Mesendoderm (in vitro differentiated cells): ENCODE measurements at places on chromosomes 6 and 20.

DNA sequence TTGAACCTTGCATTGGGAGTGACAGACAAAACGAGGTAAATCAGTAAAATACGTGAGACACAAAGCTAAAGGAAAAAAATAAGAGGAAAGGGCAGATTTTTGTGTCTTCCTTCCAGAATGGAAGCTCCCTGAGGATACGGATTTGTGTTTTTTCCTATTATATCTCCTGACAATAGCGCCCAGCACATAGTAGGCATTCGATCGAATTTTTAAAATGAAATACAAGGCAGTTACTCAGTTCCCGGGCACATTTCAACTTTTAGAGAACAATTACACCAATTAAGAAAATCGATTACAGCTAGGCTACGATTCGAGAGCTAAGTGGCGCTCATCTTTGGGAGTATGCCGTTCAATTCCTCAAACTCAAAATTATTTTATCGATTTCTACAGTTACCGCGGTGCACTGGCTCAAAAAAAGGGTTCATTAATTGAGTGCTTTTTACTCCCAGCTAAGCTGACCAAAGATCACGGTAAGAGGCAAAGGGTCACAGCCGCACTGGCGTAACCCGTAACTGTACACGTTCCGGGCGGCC, 443 bp downstream of the RMND1 start:
- no peak for DNase-seq

GRCh38 chr6:390914-391558, 516 bp upstream of the IRF4 start:
- DNase-seq = peak; percentile 68

GRCh38 chr6:70298068-70298467, 4.8 kb downstream of the COL9A1 start:
- DNase-seq = no peak

DNA sequence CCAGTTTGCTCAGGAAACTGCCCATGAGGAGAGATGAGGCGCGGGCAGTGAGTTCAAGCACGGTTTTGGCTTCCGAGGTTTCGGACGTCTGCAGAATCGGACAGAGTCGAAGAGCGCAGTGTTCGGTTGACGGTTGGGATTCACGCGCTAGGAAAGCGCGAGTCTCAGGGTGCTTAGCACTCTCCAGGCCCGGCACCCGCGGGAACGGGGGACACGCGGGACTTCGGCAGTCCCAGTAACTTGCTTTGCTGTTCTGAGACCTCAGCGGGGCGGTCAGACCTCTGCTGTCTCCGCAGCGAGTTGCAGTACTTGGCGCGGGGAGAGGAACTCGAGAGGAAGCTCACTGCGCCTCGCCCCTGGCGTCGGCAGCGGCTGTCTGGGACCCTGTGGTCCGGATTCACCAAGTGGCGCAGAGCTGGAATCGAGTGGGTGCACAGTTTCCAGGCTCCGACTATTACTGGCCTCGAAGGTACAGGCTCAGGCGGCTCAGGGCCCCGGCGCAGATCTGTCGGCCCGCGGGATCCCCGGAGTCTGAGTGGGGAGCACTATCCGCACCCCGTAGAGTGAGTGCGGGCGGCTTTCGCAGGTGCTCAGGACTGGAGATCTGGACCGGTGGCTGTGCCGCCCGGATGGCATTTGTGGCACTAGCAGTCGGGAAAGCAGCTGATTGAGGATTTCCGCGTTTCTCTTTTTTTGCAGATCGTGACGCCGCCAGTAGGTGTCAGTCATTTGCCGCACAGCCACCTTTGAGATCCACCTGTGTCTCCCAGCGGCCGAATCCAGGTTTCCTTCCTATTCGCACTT, at the start of gene POM121L2:
Gene POM121L2 (minus strand): TSS at position 128 of the 804 bp plus-strand sequence. CDS start 103 bp downstream, at position 25.
- DNase-seq = peak; percentile 92

GRCh38 chr6:5036269-5036668, 32.4 kb upstream of the RPP40 start:
- peak; percentile 95 for DNase-seq

DNA sequence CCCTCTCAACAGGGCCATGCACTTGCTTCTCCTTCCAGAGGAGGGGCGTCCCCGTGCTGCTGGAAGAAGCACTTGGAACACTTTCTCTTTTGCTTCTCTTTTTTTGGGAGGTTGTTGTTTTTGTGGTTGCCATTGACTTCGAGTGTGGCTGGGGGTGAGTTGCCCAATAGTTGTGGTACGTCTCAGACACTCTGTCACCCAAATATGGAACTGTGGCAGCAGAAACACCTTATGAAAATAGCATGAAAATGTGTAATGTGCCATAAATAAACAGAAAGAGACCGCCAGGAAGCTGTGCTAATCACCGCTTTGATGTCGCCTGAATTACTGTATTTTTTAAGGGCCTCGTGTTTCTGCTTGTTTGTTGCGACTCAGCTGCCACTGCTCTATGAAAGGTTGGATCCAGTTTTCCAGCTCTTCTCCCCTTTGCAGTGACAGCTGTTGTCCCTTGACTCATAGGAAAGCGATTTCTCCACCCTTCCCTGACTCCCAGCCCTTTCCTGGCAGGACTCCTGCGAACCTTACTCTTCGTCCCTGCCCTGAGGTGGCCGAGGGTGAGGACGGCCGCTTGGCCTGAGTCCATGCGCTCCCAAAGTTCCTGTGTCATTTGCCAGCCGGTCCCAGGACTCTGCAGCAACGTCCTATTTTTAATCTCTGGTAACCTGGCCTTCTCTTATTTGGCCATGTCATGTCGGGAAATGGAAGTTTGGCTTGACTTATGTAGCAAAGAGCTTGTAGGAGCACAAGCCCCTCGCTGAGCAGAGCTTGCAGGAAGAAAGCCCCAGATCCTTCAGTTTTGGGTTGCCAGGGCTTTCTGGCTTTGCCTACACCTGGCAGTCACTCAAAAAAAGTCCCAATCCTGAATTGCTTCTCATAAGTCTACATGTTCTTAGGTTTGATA, 694.6 kb downstream of the QKI start:
- DNase-seq = no peak

DNA sequence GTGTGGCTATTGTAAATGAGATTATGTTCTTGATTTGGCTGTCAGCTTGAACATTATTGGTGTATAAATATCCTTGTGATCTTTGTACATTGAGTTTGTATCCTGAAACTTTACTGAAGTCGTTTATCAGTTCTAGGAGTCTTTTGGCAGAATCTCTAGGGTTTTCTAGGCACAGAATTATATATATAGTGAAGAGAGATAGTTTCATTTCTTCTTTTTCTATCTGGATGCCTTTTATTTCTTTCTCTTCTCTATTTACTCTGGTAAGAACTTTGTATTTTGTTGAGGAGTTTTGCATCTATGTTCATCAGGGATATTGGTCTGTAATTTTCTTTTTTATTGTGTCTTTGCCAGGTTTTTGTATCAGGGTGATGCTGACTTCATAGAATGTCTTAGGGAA, 589.2 kb upstream of the MAN1A1 start:
- DNase-seq = no peak

DNA sequence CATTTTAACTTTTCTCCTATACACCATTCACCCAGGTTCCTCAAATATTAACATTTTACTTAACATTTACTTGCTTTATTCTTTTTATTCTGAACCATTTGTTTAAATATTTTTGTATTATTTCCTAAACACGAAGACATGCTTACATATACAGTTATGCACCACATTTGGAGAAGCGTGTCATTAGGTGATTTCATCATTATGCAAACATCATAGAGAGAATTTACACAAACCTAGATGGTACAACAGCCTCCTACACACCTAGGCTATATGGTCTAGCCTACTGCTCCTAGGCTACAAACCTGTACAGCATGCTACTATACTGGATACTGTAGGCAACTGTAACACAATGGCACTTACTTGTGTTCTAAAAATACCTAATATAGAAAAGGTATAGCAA, 6.6 kb downstream of the TDP2 start:
- DNase-seq = no peak

- no peak for DNase-seq
Measured at GRCh38 chr20:32368323-32368722, 10.2 kb downstream of the ASXL1 start.

DNA sequence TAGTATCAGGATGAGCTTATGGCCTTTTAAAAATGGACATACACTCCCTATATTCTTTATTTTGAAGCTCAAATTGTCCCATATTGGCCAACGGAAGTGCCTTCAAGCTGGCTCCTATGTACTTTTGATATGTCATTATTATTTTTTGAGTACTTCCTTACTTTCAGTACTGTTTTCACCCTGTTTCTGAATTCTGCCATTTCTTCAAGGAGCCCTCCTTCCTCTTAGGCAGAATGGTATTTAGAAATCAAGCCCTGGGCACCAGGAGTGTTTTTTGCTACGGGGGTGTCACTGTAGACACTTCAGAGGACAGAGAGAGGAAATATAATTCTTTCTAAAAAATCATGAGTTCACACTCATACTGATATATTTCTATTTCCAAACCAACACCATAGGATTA, 5.5 kb upstream of the MYLK4 start:
- no peak for DNase-seq

DNA sequence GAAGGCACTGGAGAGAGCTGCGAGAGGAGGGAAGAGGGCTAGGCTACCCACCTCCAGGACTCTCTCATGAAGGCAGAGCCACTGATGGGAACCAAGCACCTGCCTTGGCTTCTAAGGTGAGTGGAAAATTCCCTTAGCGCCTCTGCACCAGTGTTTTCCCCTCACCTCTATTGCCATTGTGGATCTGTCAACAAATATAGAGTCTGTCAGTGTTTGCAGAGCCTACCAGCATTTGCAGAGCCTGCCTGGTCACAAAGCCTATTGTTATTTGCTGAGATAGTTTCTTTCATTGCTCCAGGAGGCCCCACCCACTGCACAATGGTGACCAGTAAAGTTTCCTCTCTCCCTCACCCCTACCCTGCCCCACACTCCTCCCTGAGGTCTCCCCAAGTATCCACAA, 141.9 kb downstream of the MRPL14 start:
- DNase-seq = no peak

DNA sequence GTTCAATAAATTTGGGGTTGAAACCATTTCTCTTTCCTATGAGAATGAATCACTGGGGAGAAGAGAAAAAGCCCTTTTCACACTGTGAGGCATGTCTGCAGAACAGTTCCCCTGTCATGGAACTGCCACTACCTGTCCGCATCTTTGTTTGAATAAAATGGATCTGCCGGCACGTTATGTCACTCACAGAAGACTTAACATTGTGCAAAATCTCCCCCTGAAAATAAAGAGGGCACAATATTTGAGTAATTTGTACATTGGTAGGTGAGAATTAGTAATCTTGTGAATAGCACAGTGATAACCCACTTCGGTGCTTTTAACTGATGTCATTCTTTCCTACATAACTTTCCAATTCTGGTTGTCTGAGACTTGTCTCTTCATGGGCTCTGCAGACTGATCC, 804.0 kb downstream of the C6orf118 start:
- no peak for DNase-seq

GRCh38 chr6:31568537-31568961, 3.5 kb upstream of the LTA start:
- DNase-seq = no peak

- no peak for DNase-seq
Measured at GRCh38 chr20:58160451-58161061, 67.9 kb downstream of the ANKRD60 start.

GRCh38 chr6:131861381-131861780, 53.6 kb downstream of the ENPP1 start:
- no peak for DNase-seq

- DNase-seq = peak; percentile 79
Measured at GRCh38 chr6:83592770-83593394, 80.5 kb downstream of the PRSS35 start.

GRCh38 chr20:24149881-24150307, 161.3 kb upstream of the GGTLC1 start:
- peak; percentile 53 for DNase-seq

DNA sequence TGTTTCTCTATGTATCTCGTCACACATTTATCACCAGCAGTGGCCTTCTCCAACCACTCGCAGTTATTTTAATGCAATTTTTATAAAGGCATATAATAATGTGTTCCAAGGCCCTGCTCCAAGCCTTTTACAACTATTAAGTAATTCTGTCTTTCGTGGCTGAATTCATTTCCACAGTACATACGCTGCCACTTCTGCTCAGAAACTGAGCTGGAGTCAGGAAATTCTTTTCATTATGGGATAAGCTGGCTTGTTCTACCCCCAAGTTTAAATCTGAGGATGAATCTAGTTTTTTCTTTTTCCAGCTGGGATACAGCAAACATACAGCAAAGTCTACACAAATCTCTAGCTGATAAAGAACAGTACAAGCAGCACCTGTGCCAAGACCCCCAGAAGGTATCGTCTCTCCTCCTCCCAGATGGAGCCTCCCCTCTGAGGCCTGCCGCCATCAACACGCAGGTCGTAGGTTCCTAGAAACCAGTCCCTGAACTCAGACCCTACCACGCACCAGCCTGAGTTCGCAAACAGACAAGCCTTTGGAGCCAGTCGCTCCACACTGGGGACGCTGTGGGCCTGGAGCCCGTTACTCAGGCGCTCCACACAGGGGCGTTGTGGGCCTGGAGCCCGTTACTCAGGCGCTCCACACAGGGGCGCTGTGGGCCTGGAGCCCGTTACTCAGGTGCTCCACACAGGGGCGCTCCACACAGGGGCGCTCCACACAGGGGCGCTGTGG, 263.5 kb downstream of the THBS2 start:
- no peak for DNase-seq

DNA sequence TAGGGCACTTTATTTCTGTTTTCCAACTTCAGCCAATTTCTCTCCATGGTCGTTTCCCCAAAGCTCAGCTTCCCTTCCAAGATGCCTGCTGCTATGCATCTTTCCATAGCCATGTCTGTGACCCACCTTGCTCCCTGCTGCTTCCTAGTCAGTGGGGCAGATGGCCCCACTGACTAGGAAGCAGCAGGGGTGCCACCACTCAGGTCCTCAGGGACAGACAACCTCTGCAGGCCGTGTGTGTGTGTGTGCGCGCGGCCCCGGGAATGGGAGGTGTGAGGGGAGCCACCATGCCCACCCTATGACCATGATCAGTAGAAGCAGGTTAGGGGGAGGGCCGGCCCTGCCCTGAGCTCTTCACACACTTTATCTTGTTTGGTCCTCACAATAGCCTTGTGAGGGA, 2.7 kb upstream of the IP6K3 start:
- DNase-seq = no peak

DNA sequence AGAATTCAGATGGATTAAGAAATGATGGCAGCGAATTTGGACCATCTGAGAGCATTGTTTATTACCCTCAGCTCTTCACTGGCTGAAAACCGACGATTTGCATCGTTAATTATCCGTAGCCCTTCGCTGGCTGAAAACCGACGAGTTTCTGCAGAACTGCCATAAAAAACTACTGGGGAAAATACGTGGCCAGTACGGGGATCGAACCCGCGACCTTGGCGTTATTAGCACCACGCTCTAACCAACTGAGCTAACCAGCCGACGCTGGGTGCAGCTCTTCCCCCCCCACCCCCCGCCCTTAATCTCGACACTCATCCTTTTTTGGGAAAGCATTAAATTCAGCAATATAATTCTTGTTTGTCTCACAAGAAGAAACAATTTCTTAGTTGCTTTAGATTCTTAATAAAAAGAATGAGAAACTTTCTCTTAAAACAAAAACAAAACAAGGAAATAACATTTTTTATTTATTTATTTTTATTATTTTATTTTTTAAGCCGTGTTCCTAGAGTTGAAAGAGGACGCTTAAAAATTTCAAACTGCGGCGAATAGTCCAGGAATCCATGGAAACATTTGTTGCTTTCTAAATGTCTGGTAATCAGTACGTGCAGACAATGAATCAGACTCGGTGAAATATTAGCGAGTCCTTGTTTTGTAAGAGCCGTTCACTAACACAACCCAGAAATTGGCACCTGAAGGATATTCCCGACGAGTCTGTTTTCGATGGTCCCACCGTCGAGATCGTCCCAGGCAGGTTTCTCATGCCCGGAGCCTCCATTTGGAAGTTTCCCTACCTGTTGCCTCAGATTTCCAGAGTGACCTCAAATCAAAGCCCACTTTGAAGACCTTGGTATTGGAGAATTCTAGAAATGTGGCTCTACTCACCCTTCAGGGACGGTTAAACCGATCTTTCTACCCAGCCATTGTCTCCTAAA, 27.8 kb downstream of the PRSS16 start:
- peak; percentile 72 for DNase-seq
